ENCODE measurements at places on chromosomes 6 and 20.
A peak's percentile ranks its signal among the peaks of the same experiment; 100 is the strongest.

- peak; percentile 22 for DNase-seq
Observed at GRCh38 chr20:5844063-5844681, 94.0 kb downstream of the SHLD1 start.

DNA sequence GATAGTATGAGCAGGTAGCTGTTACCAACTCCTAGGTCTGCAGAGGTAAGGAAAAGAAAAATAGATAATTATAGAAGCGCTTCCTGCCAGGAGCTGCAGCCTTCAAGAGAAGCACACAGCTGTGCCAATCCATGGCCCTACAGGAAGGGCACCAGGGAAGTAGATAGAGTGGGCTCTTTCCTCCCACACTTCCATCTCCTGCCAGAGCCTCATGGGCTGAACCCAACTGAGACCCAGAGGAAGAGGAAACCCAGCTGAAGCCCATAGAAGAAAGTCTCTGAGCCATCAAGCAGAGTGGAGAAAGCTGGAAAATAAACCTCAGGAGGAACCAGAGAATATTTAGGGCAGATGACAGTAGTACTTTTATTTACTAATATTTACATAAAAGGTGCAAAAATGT, 146.7 kb upstream of the ATXN1 start:
- DNase-seq = no peak

GRCh38 chr20:40945754-40946450, 82.7 kb upstream of the TOP1 start:
- no peak for DNase-seq

DNA sequence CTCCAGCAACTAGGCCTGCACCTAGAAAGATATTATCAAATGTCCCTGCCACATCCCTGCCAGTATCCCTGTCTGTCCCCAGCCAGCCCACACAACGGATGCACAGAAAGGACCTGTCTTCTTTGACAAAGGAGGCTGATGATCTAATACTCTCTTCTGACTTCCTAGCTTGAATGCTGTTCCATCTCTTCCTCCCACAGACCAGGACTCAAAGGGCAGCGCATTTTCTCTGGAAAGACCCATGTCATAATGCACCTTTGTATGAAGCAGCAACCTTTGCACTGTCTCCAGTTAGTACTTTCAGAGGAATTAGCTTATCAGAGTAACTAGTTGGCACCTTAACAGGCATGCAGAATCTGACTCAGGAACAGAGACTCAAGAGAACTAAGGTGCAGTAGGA, 53.3 kb upstream of the TAF8 start:
- no peak for DNase-seq

DNA sequence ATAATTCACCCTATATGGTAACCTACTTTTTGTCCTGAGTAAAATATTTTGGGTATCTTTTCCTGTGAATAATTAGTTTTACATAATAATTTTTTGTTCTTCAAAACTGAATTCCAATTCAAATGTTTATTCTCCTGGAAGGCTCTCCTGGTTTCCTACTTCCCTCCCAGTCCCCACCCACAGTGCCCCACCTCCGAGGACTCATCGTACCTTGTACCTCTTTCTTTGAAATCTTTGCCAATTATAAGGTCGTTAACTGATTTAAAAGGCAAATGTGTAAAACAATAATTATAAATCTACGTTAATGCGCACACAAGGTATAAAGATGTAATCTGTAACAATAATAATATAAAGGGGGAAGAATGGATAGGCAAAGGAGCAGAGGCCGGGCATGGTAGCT, 40.5 kb upstream of the VEGFA start:
- no peak for DNase-seq

- no peak for DNase-seq
Observed at GRCh38 chr6:127932708-127933107, 31.9 kb upstream of the THEMIS start.

- DNase-seq = no peak
Observed at GRCh38 chr6:45351076-45351475, 22.9 kb downstream of the RUNX2 start.

- no peak for DNase-seq
Observed at GRCh38 chr20:41479113-41479512, 112.5 kb upstream of the EMILIN3 start.

Data from NCI-H1436 (cell line).